ENCODE measurements at places on chromosomes 11 and 22.

DNA sequence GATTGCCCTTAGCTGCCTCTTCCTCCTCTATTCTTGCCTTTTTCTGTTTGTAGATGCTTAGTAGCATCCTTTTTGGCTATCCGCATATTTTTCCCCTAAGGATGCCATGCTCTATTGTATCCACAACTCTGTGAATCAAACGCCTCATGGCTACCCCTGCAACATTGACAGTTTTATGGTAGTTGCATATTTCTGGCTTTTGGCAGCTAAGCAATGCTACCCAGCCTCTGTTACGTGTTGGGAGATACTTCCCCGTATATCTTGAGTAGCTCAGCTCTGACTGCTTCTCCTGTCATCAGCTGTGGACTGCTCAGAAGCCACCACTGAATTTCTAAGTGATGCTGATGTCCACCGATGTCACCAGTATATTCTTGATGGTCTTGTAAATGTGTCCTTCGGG, 15.1 kb upstream of the SLC3A2 start:
- DNase-seq: no peak

DNA sequence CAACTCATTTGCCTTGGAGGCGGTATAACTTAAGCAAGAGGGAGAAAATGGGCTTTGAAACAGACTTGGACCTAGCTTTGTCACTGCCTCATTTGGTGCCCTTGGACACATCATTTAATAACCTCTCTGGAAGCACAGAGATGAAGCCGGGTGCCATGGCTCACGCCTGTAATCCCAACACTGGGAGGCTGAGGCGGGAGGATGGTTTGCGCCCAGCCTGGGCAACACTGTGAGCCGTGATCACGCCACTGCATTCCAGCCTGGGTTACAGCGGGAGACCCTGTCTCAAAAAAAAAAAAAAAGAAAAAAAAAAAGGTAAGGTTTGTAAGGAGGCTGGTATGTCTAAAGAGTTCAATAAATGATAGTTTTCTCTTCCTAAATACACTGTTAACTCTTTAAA, 806 bp downstream of the COA4 start:
- no peak for DNase-seq

DNA sequence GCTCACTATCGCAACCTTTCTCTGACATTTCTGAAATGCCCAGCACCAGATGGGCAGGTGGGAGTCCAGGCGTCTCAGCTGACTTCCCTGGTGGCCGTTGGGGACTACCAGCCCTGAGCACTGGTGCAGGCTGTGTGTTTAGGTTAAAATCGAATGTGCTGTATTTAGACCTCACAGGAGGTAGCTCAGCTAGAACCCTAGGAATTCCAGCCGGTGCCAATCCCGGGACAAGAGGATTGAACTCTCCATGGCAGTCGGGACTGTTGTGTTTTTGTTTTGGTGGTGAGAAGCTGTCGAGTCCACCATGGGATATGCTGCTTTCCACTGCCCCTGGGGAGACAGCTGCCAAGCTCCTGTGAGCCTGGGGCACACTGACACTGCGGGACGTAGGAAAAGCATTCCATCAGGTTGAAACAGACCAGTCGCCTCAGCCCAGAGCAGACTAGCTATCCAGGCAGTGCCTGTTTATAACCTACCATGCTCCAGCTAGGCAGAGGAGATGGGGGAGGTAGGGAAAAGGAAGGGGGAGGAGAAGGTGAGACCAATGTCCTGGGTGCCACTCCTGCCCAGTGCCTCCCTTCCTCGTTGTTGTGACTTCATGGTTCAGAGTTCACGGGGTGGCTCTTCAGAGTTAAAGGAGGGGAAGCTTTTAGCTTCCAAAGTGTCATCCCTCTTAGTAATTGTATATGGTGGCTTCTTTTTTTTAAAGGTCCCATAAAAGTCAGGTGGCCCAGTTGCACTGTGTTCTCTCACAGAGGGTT, 53.0 kb downstream of the MICAL2 start:
- no peak for DNase-seq

GRCh38 chr11:32375826-32376225, 59.5 kb downstream of the WT1 start:
- DNase-seq: no peak

GRCh38 chr11:66857927-66858185, 992 bp downstream of the LRFN4 start:
- no peak for DNase-seq

Data from left renal cortex interstitium (tissue), 4 donors.